Left colon (tissue), 2 donors: ENCODE measurements at places on chromosomes 13 and 19.
A peak's percentile ranks its signal among the peaks of the same experiment; 100 is the strongest.

DNA sequence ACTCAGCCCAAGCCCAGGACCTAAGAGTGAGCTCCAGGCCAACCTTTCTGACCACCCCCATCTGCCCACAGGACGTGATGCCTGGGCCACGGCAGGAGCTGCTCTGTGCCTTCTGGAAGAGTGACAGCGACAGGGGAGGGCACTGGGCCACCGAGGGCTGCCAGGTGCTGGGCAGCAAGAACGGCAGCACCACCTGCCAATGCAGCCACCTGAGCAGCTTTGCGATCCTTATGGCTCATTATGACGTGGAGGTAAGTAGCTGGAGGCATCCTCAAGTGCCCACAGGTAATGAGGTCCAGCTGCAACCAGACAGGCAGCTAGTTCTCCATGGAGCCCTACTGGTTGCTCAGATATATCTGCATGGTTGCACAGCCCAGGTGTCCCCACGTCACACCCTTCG is 14.8 kb downstream of the DDX39A start:
- DNase-seq = no peak

GRCh38 chr19:38385804-38386257 is 2.0 kb downstream of the GGN start:
- no peak for DNase-seq

DNA sequence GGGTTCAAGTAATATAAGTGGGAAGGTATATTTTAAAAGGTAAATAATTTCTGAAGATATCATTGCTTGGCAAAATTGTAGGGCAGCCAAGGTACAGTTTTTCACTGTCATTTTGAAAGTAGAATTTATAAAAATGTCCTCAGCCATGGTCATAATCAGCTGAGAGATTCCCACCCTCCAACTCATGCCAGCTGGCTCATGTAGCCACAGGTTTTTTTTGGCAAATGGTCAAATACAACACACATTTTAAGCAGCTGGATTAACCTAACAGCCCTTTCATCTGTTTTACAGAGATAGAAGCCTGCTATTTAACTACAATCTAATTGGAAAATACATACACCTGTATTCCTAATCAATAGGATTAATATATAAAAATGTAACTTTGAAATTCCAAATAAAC is 619.2 kb upstream of the SGCG start:
- no peak for DNase-seq

DNA sequence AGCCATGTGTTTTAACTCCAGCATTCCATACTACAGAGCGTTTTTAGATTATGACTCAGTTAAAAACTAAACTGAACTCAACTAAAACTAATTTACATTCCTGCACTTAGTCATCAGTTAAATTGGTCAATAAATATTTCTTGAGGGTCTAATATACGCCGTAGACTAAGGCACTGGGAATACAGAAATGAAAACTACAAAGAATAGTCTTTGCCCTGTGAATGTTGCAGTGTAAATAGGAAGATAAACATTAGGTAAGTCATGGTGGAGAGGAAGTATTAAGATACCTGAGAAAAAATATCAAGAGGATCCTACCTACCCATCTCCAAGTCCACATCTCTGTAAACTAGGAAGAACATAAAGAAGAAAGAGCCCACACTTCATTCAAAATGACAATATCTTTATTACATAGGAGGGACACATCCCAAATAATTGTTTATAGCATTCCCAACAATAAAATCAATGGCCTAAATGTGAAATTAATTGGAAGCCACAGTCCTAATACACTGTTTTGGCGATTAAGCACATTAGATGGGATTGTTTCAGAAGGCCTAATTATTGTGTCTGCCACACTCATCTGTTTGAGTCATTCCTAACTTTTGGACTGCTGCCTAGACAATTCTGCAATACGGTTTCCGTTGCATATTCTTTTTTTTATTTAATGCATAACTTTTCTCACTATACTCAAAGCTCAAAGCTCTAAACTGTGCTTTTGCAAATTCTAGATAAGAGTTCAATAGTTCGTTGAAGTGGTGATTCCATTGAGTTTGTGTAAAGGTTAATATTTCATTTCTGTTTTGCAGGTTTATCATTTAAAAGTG is 52.9 kb downstream of the MBNL2 start:
- DNase-seq = no peak

DNA sequence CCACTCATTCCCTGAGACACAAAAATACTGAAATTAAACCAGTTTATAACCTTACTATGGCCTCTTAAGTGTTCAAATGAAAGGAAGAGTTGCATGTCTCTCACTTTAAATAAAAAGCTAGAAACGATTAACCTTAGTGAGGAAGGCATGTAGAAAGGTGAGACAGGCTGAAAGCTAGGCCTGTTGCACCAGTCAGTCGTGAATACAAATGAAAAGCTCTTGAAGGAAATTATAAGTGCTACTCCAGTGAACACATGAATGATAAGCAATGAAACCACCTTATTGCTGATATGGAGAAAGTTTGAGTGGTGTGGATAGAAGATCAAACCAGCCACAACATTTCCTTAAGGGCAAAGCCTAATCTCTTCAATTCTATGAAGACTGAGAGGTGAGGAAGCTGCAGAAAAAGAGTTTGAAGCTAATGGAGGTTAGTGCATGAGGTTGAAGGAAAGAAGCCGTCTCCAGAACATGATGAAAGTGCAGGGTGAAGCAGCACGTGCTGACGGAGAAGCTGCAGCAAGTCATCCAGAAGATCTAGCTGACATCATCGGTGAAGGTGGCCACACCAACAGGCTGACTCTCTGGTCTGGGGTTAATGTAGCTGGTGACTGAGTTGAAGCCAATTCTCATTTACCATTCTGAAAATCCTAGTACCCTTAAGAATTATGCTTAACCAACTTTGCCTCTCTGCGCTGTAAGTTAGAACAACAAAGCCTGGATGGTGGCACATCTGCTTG is 94.5 kb upstream of the TEX29 start:
- no peak for DNase-seq

GRCh38 chr13:104314926-104315535 is 1248.8 kb upstream of the SLC10A2 start:
- no peak for DNase-seq

DNA sequence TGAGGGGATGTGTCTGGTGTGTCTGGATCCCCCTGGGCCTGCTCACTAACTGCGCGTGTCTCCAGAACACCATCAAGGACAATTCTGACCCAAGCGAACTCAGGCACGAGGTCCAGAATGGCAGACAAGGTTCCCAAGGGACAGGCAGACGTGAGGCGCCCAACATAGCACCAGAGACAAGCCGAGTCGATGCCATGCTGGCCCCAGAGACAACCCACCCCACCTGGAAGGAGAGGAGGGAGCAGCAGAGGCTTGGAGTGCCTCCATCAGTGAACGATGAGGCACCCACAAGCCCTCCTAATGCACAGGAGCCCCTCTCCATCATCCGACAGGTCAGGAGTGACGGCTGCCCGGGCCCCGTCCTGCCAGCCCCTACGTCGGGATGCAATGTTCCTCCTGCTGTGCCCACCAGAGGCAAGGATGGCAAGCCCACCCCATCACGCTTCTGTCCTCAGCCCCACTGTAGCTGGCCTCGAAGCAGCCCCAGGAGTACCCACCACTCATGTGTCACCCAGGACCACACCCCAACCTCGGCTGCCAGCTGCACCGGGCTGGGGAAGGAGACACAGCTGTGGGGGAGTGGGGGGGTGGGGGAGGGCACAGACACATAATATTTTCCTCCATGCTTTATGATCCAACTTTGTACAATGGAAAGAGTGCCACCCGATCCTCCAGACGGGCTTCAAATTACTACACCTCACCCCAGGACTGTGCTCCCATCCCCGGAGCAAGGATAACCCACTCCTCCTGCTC is 11.8 kb downstream of the AP3D1 start:
- DNase-seq = no peak

- no peak for DNase-seq
Observed at GRCh38 chr13:25691654-25692053, 319.9 kb downstream of the ATP8A2 start.

GRCh38 chr13:44698066-44698465 is 121.9 kb upstream of the TSC22D1 start:
- no peak for DNase-seq

DNA sequence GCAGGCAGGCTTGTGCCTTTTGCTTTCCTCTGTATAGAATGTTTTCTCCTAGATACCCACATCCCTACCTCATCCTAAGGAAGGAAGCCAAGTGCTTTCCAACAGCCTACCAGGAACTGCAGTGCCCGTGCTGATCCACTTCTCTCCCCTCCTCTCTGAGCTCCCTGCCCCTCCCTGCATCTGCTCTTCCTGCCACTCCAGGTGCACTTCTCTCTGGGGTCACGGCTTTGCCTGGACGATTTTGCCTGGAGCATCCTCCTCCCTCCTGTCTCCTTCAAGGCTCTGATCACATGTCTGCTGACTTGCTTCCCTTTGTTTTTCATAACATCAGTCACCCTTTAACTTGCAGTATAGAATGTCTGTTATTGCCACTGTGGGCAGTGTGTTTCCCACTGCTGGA is 34.7 kb upstream of the IRS2 start:
- no peak for DNase-seq

DNA sequence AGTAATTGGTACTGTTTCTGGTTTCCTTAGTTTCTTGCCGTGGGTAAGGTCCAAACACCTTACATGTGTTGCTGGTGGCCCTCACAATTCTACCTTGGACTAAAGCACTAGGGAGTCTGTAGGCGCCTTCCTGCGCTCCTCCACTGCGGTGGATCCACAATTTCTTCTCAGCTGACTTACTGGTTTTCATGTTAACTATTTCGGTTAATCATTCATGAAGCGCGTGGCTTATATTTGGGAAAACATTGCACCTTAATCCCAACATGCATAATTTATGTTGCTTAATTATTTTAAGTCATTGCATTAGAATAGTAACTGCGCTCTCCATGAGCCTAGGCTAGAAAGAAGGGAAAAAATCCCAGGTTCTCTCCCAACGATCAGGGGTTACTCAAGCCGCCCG is 37.7 kb downstream of the ARHGEF7 start:
- peak; percentile 25 for DNase-seq

DNA sequence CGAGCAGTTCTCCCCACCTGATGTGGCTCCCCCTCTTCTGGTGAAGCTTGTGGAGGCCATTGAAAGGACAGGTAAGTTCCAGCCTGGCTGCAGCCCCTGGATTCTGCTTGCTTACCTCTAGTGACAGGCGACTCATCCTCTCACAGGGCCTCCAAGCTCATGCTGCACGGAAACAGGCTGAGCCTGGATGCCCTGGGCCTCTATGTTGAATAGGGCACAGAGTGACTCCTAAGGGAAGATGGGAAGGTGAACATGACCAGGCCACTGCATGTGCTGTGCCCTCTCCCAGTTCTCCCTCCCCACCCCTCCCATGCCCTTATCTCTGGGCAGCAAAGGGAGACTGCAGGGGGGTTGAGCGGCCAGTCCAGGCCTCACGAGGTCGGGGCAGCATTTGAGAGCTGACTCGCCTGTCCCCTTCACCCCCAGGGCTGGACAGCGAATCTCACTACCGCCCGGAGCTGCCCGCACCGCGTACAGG is 7.6 kb downstream of the PIK3R2 start:
- DNase-seq = no peak

DNA sequence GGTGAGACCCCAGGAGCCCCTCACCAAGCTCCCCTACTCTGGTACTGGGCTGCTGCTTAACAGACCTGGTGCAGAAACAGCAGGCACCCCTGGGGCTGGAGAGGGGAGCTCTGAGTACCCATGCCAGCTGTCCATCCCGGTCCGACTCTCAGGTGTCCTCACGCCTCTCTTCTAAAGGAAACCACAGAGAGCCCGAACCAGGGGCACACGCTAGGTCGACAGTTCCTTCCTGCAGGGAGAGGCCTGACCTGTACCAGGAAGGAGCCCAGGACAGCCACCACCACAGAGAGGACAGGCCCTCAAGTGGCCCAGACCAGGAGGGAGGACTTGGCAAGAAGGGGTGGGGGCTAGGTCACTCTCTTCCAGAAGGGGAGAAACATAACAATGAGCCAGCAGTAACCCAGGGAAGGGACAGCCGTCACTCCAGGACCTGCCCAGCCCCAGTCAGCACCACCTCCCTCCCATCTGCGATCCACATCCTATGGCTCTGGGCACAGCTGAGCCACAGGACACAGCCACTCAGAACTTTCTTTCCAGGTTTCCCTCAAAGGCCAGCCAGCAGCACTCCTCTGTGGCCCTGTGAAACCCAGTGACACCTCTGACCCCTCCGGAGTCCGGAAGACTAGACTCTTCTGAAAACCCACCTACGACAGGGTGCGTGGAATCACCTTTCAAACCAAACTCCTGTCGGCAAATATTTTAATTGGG is 13.0 kb upstream of the SLC35E1 start:
- DNase-seq = peak; percentile 21

GRCh38 chr13:105452895-105453294 is 1082.6 kb downstream of the EFNB2 start:
- no peak for DNase-seq

GRCh38 chr19:39246951-39247669 is 1.5 kb downstream of the IFNL4 start:
- peak; percentile 24 for DNase-seq

DNA sequence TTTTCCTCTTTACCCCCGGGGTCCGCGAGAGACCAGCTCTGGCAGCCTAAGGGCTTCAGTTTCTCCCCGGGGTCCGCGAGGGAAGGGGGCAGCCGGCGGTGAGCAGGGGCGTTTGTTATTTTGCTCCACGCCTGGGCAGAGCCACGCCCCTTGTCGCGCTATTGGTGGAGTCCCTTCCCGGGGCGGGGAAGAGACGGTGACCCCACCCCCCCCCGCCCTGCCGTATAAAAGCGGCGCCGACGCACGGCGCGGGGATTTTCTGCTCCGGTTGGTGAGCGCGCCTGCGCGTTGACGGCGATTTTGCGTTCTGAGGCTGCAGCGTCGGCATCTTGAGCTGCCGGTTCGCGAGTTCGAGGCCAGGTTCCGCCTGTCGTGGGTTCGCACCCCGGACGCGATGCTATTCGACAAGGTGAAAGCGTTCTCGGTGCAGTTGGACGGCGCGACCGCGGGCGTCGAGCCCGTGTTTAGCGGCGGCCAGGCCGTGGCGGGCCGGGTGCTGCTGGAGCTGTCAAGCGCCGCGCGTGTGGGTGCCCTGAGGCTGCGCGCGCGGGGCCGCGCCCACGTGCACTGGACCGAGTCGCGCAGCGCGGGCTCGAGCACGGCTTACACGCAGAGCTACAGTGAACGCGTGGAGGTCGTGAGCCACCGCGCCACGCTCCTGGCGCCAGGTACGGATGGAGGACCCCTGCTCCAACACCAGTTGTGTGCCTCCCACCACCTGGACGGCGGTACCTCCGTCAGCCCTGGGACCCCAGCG is at the start of gene ARRDC2:
TSS of gene ARRDC2 (plus strand) at position 254 of the 757 bp plus-strand sequence. CDS start at position 395, 141 bp downstream.
- peak; percentile 92 for DNase-seq

DNA sequence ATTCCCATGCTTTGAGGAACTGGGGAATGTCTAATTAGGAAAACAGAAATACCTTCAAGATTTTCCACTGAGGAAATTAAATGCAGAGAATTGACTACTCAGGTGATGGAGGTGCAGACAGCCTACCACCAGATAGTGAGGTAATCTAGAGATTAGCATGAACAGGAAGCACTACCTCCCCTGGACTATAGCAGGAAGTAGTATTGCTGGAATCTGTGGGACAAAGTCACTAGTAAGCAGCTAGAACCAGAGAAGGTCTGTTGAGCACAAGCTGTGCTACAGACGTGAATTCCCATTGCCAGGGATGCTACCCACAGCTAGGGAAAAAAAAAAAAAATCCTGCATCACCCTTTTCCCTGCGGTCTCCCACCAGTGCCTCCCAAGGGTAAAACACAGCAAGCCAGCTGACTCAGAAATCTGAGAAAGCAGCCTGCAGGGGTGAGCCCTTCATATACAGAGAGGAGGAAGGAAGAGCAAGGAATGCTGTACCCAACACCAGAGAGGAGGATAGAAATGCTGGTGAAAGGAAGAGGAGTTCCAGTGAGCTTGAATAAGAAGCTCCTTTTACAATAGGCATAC is 10.2 kb downstream of the ENOX1 start:
- DNase-seq = no peak

- no peak for DNase-seq
Observed at GRCh38 chr13:110348309-110349105, 41.4 kb downstream of the COL4A2 start.

GRCh38 chr13:103878891-103879605 is 812.8 kb upstream of the SLC10A2 start:
- DNase-seq = no peak
